ENCODE measurements at places on chromosomes 2 and 18.

DNA sequence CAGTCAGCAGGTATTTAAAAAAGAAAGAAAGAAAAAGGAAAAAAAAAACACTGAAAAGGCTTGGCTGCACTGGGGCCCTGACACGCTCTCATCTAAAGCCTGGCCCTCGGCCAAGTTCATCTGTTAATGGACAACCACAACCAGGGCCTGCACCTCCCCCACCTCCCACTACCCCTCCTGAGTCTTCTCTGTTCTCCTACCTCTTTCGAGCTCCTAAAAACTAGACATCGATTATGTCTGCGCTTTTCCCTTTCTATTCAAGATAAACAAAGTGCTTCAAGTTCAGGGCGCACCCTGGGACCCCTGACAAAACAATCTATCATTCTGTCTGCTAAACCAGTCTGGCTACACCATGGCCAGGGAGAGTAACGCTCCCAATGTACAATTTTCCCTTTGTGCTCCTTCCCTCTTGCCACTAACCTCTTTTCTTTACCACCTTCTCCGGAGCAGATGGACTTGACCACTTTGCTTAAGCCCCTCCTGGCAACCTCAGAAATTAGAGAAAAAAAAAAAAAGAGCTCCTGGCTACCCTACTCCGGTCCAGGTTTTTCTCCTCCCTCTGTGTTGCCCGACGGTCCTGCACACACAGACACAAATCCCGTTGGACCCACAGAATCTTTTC lies 22.7 kb downstream of the BCL11A start:
- DNase-seq, result no peak

- no peak for DNase-seq
Observed at GRCh38 chr2:113136828-113137775, 9.7 kb downstream of the IL1RN start.

DNA sequence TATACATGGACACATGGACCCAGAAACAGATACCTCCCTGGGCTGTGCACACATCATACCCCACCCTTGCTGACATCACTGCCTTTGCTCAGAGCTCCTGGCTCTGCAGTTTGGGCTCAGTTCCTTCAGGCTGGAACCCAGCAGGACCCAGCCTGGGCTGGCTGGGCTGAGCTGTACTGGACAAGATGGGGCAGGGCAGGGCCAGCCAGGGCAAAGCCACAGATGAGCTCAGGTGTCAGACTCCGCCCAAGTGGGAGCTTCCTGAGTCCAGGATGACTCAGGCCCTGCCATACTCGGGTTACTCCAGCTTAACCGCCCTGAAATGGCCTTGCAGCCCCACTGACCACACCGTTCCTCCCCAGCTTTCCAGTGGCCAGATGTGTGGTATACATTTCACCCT lies 284.9 kb downstream of the OSR1 start:
- DNase-seq, result peak; percentile 95

GRCh38 chr2:119218478-119219064 lies 5.1 kb upstream of the STEAP3 start:
- DNase-seq, result no peak

DNA sequence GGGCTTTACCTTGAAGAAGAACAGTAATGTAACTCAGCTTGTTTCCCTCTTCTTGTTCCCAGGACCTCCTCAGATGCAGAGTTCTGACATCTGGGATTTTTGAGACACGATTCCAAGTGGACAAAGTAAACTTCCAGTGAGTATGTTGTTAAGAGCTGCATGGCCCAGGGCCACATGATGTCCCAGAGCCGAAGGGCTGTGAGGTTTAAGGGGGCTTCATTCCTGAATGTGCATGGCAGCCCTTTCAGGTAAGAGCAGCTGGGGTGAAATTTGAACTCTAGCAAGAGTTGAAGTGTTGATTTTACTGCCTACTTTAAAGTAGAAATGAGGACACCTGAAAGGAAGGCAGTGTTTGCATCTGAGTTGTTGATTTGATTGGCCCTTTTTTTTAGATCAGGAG lies 13.3 kb downstream of the CHMP1B start:
- DNase-seq, result no peak

DNA sequence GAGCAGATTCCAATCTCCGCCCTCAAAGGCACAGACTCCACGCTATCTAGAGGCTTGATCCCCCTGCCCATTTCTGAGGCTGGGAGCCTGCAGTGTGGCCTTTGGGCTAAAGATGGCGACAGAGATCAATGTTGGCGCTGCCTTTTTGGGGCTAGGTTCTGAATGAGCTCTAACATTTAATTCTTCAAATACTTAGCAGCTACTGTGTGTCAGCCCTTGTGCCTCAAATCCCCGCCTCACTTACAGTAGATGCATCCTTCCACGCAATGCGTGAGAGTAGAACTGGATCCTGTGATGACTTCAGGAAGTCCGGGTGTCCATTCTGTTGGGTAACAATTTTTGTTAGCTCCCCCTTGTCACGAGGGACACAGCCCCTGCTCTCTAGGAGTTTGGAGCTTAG lies 12.4 kb downstream of the IL1F10 start:
- no peak for DNase-seq

DNA sequence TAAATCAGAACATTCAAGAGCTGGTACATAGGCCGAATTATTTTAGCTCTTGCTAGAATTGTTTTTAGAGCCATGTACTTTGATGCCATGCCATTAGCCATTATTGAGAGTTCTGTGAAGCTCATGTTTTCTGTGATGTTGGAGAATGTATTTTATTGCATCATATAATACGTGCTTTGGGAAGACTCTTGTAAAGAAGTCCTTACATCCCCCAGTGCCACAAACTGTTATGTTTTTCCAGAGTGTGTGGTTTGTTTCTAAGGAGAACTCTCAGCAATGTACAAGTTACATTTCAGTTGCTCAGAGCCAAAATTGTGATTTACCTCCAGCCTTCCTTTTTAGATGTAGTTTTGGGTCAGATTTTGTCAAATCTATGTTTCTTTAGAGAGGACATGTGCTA lies 148.6 kb downstream of the HAUS1 start:
- no peak for DNase-seq

- DNase-seq, result no peak
Observed at GRCh38 chr2:181485638-181485946, 28.4 kb downstream of the ITGA4 start.

- no peak for DNase-seq
Observed at GRCh38 chr2:195532628-195533271, 124.3 kb upstream of the SLC39A10 start.

DNA sequence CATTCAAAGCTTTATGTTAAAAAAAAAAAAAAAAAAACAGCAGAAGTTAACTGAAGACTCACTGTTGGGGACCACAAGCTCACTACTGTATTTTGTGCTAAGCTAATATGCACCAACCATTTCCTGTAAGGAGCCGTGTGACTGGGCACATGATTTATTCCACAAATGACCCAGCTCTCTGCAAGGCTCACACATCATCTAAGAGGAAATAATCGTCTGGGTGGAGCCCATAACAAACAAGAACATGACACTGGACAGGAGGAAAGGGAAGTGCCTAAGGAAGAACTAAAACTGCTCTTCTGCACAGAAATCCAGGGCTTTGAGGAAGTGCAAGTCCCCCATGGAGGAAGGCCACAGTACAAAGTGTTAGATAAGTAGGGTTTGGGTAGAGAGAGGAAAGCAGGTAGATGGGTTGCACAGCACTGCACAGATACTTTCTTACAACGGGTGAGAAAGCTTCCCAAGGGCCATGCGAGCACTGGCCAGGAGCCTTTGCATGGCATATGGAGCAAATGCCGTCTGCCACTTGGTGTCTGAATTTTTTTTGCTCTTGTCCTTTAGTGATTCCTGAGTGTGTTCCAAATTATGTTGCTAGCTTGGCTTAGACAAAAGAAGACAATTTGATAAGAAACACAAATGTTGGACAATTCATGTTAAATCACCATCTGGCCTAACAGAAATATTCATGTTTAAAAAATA lies 24.4 kb downstream of the NFE2L2 start:
- DNase-seq, result no peak

- DNase-seq, result no peak
Observed at GRCh38 chr2:33168922-33169321, 222.2 kb downstream of the LTBP1 start.

DNA sequence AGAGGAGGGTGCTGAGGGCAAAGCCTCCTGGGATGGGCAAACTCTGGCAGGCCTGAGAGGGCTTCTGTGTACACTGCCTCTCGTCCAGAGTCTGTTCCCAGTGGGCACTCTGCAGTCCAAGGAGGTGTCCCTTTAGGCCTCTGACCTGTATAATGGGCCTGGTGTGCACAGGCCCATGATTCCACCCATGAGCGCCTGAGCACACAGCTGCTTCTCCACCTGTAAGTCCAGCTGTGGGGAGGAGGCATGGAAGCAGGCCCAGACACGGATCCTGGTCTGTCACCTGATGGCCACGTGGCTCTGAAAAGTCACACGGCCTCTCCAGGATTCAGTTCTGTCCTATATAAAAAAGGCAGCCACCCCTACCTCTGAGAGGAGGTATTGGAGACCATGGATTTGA lies 57.0 kb downstream of the PARD6G start:
- no peak for DNase-seq

DNA sequence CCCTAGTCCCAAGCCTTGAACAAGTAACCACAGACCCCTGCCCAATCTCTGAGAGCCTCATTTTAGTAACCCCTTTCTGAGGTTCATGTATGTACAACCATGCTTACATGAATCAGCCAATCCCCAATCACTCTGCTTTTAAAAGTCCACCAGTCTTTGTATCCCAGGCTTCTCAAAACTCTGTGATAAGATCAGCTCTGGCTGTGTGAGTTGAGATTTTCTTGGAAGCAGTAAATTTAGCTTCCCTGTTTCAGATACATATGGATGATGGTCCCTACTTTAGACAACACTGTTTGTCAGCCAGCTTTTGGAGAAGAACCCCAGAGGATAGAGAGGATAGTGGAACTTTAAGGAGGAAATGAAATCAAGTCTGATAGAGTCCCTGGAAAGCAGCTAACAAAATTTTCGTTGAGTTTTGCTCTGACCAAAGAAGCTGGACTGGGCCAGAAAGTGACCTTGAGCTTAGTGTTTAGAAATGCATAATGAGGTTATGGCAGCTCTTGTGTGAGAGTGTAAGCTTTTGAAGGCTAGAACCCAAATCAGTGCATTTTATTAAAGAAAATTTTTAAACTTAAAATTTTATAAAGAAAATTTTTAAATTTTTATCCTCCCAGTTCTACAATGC lies 3.7 kb downstream of the ADNP2 start:
- no peak for DNase-seq

- DNase-seq, result no peak
Observed at GRCh38 chr2:174450021-174450816, 36.6 kb downstream of the GPR155 start.

GRCh38 chr2:176018708-176019107 lies 16.6 kb upstream of the LNPK start:
- no peak for DNase-seq

GRCh38 chr2:183267148-183267827 lies 143.0 kb downstream of the NUP35 start:
- DNase-seq, result no peak

DNA sequence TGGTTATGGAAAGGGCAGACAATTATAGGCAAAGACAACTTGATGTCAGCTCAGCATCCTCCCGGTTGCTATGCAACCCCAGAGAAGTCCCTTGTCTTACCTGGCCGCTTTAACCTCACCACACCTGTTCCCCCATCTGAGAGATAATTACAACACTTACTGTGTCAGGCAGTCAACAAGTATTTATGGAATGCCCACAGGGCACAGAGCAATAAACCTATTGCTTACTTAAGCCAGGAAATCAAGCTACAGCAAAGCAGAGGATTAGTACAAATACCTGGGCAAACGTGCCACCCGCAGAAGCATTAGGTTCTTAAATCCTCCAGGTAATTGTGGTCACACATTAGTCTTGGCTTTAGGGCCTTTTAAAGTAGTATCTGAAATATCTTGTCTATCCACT lies 320.4 kb upstream of the REV1 start:
- no peak for DNase-seq

- no peak for DNase-seq
Observed at GRCh38 chr2:178193496-178193822, 853 bp upstream of the OSBPL6 start.

DNA sequence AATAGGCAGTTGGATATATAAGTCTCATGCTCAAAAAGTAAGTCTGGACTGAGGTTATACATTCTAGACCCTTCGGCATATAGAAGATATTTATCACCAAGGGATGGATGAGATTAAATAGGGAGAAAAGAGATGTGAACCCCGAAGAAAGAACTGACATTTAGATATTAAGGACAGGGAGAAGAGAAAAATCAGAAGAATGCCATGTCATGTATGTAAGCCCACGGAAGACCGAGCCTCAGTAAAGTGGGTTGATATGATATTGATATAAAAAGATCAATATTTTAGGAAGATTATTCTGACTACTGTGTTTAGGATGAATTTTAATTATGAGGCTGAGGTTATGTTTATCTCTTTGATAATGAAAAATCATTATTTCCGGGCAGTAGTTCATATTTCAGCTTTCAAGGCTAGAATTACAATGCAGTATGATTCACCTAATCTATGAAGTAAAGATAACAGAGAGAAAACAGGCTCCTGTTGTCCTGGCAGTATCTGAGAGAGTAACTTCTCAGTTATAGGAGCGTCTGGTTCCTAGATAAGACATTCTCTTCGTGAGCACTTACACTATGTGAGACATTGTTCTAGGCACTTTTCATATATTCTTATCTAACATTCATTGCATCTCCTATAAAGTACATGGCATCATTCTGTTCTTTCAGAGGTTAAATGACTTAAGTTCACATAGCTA lies 83.0 kb downstream of the UBR3 start:
- no peak for DNase-seq

DNA sequence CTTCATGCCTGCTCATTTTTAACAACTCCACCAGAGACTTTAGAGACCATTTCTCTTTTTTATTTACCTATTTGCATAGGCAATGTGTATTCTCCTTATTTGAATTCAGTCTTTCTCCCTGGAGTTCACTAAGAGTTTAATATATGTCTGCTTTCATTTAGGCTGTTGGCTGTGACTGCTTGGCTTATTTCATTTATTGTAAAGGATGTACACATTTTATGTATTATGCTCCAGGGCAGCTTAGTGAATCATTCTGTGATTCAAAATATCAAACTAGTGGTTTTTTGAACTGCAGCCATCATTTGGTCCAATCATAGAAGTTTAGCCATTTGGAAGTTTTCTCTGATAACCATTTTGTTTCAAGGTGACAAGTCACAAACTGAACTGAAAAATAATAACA lies 229.6 kb downstream of the LPIN1 start:
- DNase-seq, result no peak

DNA sequence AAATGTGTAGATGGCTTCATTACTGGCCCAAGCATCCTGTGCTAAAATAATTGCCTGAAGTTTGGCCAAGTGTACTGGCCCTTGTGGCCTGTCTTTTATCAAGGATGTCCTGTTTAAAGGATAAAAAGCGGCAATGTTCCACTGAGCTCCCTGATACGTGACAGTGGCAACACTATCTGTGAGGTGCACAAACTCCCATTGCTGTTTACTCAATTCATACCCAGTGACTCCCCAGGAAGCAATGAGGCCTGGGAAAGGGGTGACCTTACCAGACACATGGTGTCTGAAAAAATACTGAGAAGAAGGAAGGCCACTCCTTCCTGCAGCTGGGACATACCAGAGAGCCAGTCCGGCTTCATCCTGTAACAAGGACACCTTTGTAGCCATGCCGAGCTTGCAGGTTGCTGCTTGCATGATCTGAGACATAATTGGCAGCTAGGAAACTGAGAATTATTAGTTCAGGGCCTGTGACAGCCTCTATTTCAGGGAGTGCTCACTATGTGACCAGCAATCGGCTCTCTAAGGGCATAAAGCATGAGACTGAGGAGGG lies 198.5 kb upstream of the LRATD1 start:
- no peak for DNase-seq

Data from RWPE2 (cell line).